ENCODE measurements at places on chromosomes 6 and 20.

DNA sequence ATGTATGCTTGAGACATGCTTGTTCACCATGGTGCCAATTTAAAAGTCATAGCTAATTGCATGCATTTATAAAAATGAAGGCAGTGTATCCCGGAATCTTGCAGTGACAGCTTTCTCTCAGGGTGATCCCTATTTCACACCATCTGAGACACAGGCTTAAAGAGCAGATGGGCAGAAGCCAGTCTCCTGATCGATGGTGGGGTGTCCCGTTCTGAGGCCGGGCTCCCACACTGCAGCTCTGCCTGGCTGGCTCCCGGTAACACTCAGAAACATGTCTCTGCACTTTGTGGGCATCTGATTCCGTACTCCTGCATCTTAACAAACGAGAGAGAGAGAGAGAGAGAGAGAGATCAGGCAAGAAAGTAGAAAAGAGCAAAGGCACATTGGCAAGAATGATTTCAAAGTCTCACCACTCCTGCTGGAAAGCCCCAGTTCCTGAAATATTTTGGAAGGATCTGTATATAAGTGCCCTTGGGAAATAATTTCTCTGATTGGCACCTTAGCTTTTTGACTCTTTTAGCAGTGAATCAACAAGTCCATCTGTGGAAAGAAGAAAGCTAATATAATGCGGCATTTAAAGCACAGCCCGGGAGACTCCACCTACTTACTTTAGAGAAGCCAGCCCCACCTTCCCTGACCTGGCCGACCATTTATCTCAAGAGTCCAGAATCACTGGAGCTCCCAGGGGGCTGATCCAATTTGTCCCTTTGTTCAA is 36.8 kb upstream of the EXOC2 start:
- no peak for DNase-seq

- DNase-seq: no peak
These were observed 31.4 kb downstream of the COL11A2 start for GRCh38 chr6:33160728-33161344.

GRCh38 chr6:108720827-108721226 is 127.4 kb upstream of the ARMC2 start:
- DNase-seq: no peak

DNA sequence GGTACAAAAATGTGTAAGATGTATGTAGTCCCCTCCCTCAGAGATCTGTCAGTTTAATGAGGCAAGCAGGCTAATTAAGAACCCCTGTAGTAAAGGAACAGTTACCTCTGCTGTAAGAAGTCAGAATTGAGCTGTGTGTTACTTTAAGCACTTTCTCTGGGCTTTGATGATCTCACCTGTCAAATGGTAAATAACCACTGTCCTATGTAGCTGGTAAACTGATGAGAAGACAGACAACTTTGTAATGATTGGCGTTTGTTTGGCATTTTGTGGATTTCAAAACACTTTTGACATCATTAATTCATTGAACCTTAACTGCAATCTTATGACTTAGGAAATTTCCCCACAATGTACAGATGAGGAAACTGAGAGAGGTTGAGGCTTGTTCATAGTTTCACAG is 55.7 kb downstream of the RALY start:
- no peak for DNase-seq

DNA sequence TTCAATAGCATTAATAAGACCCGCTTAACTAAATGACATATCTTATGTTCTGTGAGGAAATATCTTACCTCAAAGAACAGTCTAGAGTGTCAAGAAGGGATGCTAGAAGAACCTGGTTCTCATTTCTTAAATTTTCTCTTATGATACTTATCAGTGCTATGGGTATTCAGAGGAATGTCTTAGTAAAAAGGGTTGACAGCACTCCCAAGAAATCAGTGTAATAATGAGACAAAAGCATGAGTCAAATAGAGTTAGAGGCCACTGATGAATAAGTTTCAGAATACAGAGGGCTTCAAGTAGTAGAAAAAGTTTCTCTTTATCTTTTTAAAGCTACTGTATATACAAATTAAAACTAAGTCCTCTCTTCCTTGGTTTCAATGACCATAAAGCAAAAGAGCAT is 242.8 kb downstream of the GJA1 start:
- no peak for DNase-seq

DNA sequence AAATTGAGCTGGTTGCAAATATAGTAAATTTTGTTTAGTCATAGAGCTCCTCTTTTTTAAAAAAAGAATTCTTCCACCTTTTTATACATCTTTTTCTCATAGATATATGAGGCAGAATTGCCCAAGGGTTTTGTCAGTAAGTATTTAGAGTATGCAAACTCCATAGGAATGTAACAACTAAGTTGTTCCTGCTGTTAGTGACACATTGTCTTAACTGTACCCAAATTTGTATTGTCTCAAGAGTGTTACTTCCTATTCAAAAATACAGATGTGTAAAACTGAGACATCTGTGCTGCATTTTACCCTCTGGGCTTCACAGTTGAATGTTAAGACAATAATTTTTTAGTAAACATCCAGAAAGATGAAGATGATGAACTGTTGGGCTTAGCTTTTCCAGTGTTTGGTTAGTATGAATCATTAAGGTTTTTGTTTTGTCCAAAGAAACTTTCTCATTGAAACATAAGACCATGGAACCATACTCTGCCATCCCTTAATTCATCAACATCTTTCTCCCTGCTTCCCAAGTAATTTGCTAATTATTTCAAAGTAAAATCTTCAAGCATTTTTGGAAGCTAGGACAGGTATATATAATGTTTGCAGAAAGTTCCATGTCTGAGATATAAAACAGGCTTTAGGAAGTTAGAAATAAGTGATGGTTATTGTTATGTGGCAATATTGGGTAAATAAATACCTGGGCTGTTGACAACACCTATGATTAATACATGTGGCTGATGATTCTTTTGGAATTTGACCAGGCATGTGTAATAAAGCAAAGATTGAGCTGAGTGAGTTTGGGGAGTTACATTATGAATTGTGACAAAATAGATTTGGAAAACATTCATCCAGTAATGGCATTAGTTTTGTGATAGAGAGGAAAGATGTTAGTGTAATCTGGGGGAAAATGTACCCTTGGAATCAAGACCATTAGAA is 11.2 kb downstream of the OGFRL1 start:
- no peak for DNase-seq

GRCh38 chr20:51335329-51335841 is 207.1 kb downstream of the NFATC2 start:
- no peak for DNase-seq

- no peak for DNase-seq
These were observed 2.0 kb downstream of the STK35 start for GRCh38 chr20:2103461-2104153.

DNA sequence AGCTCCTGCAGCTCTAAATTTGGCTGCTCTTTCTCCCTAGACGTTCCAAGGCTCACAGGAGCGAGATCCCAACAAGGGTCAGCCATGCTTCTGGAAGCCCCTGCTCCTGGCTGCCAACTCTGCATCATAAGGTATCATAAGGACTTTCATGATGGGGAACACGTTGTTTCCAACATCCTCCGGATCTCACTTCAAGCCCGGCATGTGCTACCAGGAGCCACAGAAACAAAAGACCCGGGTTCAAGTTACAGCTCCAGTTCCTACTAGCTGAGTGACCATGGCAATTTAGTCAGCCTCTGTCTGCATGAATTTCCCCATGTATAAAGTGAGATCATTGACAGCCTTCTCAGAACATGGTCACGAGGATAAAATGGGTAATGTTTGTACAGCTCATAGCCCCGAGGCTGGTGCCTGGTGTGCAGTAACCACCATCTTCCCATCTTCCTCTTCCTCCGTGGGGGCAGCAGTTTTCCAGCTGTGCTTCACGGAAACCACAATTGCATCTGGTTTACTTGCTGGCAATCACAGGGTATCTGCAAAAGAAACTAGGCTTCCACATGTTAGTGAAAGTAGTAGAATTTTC is 209.0 kb upstream of the ECI2 start:
- no peak for DNase-seq

DNA sequence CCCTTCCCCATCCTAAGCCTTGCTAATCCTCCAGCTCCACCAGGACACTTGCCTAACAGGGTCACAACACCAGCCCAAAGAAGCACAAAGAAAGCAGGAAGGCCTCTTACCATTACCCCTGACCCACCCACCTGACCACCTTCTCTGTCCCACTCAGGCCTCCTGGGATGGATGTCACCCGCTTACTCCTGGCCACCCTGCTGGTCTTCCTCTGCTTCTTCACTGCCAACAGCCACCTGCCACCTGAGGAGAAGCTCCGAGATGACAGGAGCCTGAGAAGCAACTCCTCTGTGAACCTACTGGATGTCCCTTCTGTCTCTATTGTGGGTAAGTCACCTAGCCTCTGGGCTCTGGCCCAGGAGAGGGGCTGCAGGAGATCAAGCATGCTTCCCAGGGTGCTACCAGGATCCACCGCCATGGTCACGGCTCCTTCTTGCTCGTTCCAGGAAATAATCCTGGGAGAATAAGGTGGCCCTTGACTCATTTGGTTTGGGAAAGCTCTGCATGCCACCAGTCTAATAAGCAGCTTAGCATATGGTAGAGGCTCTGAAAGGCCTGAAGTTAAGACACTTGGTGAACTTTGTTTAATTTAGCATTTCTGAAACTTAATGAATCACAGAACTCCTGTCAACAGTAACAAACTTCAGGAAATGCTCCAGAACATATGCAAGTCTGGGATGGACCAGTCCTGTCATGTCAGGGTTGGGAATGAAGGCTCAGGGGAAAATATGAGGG is 19.2 kb downstream of the ASIP start:
- DNase-seq: no peak

GRCh38 chr20:50192364-50193198 is 2.0 kb downstream of the CEBPB start:
- peak; percentile 84 for DNase-seq

DNA sequence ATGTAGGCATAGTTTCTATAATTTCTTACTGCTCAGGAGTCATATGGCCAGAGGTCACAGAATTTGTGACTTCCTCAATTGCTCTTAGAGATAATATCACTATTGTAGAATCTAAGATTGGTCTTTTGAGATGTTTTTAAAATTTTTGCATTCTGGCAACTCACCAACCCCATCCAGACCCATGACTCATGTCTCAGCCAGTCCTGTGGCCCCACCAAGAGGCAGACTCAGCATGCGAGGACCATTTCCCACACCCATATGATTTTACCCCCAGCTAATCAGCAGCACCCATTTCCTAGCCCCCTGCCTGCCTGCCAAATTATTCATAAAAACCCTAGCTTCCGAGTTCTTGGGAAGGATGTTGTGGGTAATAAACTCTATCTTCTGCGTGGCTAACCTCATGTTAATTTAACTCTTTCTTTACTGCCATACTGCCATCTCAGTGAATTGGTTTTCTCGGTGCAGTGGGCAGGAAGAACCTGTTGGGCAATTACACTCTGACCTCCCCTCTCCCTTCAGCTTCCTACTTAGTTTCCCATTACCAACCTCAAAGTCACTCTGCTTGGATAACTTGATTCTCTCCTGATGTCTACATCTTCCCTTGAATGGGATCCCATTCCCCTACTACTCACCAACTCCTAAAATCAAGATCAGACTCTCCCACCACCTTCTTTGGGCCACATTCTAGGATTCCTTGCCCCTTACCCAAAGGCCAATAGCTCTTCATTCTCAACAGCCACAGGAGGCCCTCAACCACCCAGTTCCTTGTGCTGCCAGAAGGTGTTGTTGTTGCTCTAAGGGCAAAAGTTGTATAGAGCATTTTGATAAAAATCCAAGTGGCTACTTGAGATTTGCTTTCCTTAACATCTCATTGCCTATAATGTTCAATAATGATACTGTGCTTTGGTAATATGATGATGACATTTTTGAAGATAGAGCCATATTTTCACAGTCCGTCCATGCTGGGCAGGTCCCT is 16.2 kb upstream of the IYD start:
- no peak for DNase-seq

DNA sequence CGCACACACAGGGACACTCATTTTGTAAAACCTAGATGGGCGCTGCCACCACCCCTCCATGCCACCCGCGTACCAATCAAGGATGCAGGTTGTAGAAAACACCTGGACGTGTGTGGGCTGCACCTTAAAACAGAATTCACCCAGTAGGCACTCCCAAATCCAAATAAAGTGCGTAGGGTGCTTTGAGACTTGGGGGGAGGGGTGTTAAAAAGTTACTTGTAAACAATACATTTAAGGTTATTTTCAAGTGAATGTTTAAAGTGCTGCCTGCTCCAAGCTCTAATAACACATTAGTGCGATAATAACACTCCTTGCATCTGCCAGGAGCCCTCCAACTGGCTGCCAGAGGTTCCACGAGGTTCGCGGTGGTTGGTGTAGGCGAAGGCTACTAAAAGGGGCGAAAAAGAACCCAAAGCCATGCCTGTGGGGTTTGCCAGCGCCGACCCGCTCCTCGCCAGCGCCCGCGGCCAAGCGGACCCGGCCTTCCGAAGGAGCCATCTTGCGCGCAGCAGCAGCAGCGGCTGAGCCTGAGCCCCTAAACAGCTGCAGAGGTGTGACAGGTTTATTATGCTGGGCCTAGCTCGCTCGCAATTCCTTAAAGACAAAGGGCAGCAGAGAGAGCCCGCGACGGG is 11.5 kb downstream of the FOXC1 start:
- DNase-seq: no peak

DNA sequence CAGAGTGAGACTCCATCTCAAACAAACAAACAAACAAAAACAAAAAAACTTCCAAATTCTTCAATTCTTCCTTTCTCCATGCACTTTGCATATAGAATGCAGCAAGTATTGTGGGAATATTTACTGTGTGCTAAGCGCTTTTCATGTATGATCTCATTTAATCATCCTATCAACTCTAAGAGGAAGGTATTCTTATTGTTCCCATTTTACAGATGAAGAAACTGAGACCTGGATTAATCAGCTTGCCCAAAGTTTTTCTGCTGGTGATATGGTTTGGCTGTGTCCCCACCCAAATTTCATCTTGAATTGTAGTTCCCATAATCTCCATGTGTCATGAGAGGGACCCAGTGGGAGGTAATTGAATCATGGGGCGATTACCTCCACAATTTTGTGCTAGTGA is 56.6 kb upstream of the KCNG1 start:
- DNase-seq: no peak

DNA sequence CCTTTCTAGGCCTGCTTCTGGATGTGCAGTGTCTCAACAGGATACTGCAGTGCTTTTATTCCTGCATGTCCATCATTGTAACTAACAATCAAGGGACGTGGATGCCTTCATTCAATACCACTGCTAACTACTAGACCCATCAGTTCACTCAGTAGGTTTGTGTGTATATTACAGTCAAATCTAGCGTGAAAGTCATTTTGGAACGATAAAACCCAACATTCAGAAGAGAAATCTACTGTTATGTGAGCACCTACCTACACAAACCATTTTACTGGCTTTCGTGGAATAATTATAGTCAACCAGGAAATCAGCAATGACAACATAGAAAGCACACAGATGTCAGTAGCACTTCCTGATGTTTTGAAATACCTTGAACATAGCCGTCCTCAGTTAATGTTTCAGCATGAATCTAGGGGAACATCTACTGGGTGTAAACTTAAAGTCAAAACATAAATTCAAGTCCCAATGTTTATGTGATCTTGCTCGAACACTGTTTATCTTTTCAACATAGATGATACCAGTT is 270.6 kb downstream of the FARS2 start:
- DNase-seq: no peak

Data from CD4-positive, alpha-beta T cell treated with Interleukin-6 for 4 hours (primary cell).